ENCODE measurements at places on chromosomes 5 and 9.

- no peak for DNase-seq
Measured at GRCh38 chr5:96320797-96321196, 112.3 kb downstream of the PCSK1 start.

DNA sequence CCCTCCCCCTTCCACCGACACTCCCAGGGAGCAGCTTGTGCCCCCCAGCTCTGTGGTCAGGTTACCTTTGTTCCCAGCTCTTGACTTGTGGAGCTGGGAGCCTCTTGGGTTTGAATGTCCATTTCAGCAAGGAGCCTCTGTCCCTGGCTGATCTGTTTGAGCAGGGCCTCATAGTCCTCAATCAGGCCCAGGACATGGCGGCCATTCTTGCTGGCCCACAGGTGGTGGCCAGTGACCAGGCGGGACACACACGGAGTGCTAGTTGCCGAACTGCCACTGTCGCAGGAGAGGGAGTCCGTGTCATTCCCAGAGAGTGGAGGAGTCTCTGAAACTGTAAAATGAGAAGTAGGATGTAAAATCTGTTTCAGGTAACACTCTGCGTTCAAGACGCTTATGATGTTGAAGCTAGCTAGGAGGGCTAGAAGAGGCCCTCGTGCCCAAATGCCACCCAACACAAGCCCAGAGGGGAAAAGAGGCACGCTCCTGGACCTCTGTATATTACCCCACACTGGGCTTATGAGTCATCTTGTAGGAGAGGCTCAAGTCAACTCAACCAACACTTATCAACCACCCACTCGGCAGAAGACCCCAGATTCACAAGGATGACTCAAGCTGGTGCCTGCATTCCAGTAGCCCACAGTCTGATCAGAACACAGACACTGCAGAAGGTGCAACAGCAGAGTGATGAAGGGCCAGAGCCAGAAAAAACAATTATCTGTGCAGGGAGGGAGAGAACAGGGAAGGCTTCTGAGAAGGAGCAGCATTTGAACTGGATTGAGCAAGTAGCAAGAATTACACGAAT is 177.0 kb downstream of the CDK5RAP2 start:
- peak; percentile 94 for DNase-seq

GRCh38 chr5:128904805-128905567 is 60.3 kb upstream of the SLC27A6 start:
- no peak for DNase-seq

GRCh38 chr9:96117398-96118080 is 184.4 kb downstream of the HSD17B3 start:
- no peak for DNase-seq

- no peak for DNase-seq
Measured at GRCh38 chr5:158014372-158014771, 155.4 kb upstream of the CLINT1 start.

- no peak for DNase-seq
Measured at GRCh38 chr5:57102189-57102904, 71.5 kb upstream of the GPBP1 start.

GRCh38 chr9:119360237-119360636 is 9.0 kb downstream of the BRINP1 start:
- DNase-seq = no peak

All from NCI-H460 (cell line).